ENCODE measurements at places on chromosomes 4 and X. TPM values are rescaled to one million over a fixed set of nuclear protein-coding genes. Genes with fewer than 3 reads are reported as not detected.

- no peak overlapping the region for H3K27ac ChIP-seq
- no peaks in the 10 kb centered on the region for H3K27me3 ChIP-seq
- DNase-seq: no peak
- H3K4me1 ChIP-seq: no peaks in the 10 kb centered on the region
- H3K36me3 ChIP-seq: peaks cover 47% of the 10 kb centered on the region
- no peak overlapping the region for H3K4me3 ChIP-seq
Measured at GRCh38 chr4:158710814-158711213, 12.4 kb downstream of the PPID start.

DNA sequence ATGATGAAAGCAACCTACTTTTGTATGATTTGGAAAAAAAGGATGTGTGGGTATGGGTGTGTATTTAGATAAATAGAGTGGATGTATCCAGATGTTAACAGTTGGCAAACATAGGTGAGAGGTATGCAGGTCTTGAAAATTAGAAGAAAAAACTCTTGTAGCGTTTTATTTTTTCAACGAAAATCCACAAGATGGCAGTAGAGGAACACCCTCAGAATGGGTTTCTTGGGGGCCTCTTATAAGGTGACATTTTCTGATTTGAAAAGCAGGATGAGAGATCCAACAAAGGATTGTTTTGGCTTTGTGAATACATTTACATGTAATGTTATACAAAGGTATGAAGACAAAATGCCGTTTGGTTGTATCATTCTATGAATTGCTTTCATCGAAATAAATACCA is 68.3 kb downstream of the FMR1NB start:
- no peaks in the 10 kb centered on the region for H3K4me1 ChIP-seq
- no peak for DNase-seq
- no peak overlapping the region for H3K4me3 ChIP-seq
- no peaks in the 10 kb centered on the region for H3K27me3 ChIP-seq
- H3K36me3 ChIP-seq: no peaks in the 10 kb centered on the region

- no peaks in the 10 kb centered on the region for H3K36me3 ChIP-seq
- peaks cover 6% of the 10 kb centered on the region for H3K27me3 ChIP-seq
- H3K4me1 ChIP-seq: peaks cover 34% of the 10 kb centered on the region
- no peak overlapping the region for H3K27ac ChIP-seq
- no peak overlapping the region for H3K4me3 ChIP-seq
Measured at GRCh38 chrX:10009741-10010140, 42.6 kb downstream of the CLDN34 start.

DNA sequence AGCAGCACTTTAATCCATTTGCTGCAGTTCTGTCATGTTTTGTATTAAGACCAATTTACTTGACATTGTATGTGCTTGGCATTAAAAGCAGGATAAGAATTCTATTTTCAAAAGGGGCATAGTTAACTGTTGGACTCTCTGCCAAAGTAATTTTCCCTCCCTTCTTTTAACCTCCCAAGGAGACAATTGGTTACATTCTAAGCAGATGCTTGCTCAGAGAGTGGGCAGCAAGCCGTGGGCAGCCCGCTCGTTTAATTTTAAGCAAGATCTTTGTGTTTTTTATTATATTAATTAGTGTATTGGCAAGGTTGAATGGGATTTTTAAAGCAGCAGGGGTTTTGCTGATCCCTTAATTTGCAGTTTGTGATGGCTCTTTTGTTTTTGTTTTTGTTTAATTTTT is 37.1 kb upstream of the KLHL8 start:
- no peak for DNase-seq
- no peaks in the 10 kb centered on the region for H3K36me3 ChIP-seq
- H3K27me3 ChIP-seq: no peaks in the 10 kb centered on the region
- no peak overlapping the region for H3K27ac ChIP-seq
- no peaks in the 10 kb centered on the region for H3K4me1 ChIP-seq

DNA sequence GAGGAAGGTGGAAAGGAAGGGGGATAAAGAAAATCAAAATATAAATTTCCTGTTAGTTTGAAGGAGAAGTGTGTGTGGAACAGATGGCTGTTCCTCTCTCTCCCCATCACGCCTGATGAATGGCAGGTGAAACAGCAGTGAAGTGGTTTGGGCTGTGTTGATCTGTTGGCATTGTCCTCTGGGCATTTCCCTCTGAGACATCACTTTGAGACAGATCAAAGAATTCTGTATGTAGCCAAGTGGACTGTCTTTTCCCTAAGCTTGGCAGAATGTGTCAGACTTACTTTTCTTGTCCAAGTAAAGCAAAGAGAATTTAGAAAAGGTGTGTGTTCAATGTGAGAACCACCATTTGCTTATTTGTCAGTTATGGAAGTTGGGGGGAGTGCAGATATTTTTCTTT is 47.5 kb downstream of the SEPTIN11 start:
- no peak overlapping the region for H3K4me3 ChIP-seq
- H3K27me3 ChIP-seq: no peaks in the 10 kb centered on the region

- no peak overlapping the region for H3K27ac ChIP-seq
- peaks cover 51% of the 10 kb centered on the region for H3K4me1 ChIP-seq
- no peak overlapping the region for H3K4me3 ChIP-seq
Measured at GRCh38 chrX:123993904-123994635, 32.6 kb downstream of the STAG2 start.

DNA sequence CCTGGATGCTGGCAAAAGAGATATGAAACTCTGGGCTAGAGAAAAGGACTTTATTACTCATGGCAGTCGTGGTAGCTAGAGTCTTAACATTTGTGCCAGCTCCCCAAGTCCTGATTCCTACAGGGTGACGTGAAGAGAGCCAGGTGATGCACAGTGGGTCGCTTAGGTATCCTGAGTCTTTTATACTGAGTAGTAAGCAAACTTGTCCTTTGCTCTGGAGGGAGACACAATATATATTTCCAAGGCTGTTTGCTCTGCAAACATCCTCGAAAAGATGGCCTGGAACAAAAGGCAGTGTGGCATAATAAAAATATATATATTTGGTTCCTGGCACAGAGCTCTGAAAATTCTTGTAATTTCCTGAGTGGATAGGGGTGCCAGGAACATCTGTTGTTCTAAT is 23.0 kb downstream of the ZNF81 start:
- no peak overlapping the region for H3K4me3 ChIP-seq
- H3K36me3 ChIP-seq: peaks cover 9% of the 10 kb centered on the region
- no peak overlapping the region for H3K27ac ChIP-seq
- DNase-seq: no peak
- no peaks in the 10 kb centered on the region for H3K27me3 ChIP-seq

DNA sequence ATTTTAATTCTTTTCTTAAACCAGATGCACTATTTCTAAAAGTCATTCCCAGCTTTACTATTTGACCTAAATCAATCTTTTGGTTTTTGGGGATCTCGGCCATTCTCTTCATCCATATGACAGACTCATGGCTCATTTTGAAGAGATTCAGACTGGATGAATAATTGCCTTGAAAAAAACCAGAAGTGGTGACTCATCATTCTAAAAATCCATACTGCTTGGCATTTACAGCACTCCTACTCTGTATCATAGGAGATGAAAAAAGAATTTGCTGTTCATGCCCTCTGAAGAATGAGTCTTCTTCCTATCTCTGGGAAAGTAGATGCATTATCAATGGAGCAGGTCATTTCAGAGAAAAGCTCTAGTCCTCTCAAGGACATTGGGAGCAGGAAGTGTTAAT is 220.5 kb upstream of the RPS6KA3 start:
- H3K4me3 ChIP-seq: no peak overlapping the region
- H3K27ac ChIP-seq: no peak overlapping the region
- H3K4me1 ChIP-seq: peaks cover 5% of the 10 kb centered on the region
- H3K36me3 ChIP-seq: no peaks in the 10 kb centered on the region
- H3K27me3 ChIP-seq: no peaks in the 10 kb centered on the region

GRCh38 chr4:89438102-89438831 is 130.7 kb upstream of the GPRIN3 start:
- H3K27me3 ChIP-seq: peaks cover 1% of the 10 kb centered on the region
- H3K4me3 ChIP-seq: no peak overlapping the region
- H3K27ac ChIP-seq: peak overlapping the region; percentile 49
- peaks cover 16% of the 10 kb centered on the region for H3K4me1 ChIP-seq
- no peaks in the 10 kb centered on the region for H3K36me3 ChIP-seq

GRCh38 chr4:135032670-135033069 is 831.1 kb upstream of the PABPC4L start:
- H3K4me1 ChIP-seq: no peaks in the 10 kb centered on the region
- no peaks in the 10 kb centered on the region for H3K36me3 ChIP-seq
- H3K27ac ChIP-seq: no peak overlapping the region
- H3K4me3 ChIP-seq: no peak overlapping the region

DNA sequence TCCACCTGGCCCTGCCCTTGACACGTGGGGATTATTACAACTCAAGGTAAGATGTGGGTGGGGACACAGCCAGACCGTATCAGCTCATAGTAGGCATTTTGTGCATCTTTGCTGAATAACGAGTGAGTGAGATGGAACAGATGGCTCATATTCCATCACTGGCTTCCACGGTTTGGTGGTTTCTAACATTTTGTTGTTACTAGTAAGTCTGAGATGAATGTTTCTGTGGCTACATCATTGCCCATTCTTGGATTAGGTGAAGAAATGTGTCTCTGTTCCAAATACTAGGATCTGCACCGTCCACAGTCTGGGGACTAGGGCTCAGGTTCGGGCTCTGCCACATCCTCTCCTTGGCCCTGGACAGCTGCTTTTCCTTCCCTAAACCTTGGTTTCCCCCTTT is 3.6 kb downstream of the ABLIM2 start:
- peak; percentile 24 for DNase-seq
- H3K4me1 ChIP-seq: peaks cover 16% of the 10 kb centered on the region
- no peak overlapping the region for H3K27ac ChIP-seq
- H3K4me3 ChIP-seq: no peak overlapping the region
- H3K27me3 ChIP-seq: peaks cover 5% of the 10 kb centered on the region
- H3K36me3 ChIP-seq: no peaks in the 10 kb centered on the region

DNA sequence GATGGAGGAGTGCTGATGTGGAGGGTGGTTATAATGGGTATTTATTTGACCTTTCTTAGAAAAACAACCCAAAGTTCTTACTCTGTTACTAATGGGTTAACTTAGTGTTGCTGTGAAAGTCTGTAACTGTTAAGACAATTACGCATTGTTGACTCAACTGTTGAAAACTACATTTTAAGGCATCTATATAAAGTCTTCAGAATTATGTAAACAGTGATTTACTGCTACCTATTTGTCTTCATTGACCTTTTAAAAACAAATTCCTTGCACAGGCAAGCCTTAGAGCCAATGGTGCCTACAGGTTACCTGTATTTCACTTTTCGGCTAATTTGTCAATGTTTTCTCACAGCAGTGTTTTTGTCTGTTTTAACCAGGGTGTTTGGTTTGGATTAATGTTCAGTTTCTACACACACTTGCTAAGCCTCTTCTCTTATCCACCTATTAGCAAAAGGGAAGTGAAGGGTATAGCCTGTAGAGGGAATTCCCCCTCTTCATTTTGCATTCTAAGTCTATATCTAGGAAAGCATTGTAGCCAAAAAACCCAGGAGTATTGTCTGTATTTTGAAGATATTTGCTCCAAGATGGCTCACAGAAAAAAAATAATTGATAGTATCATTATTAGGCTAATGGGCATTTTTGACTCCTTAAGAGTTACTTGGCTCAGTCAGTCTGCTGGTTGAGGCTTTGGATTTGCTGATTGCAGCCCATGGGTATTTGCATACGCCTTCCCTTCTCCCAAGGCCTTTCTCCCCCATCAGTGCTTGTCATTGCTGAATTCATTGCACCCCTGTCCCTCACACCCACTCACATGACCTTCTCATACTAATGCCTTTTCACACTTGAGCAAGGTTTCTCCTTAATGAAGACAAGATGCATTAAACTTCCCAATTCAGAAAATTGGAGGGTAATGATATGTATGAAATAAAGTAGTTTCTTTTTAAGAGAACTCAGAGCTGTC is 30.5 kb downstream of the AFF1 start:
- DNase-seq: no peak
- H3K4me1 ChIP-seq: peaks cover 26% of the 10 kb centered on the region
- H3K4me3 ChIP-seq: no peak overlapping the region
- no peaks in the 10 kb centered on the region for H3K27me3 ChIP-seq
- H3K27ac ChIP-seq: no peak overlapping the region
- H3K36me3 ChIP-seq: peaks cover 7% of the 10 kb centered on the region

- H3K36me3 ChIP-seq: no peaks in the 10 kb centered on the region
- no peak for DNase-seq
- no peak overlapping the region for H3K27ac ChIP-seq
- H3K27me3 ChIP-seq: no peaks in the 10 kb centered on the region
- no peak overlapping the region for H3K4me3 ChIP-seq
Measured at GRCh38 chr4:156073976-156074375, 120.3 kb upstream of the CTSO start.

DNA sequence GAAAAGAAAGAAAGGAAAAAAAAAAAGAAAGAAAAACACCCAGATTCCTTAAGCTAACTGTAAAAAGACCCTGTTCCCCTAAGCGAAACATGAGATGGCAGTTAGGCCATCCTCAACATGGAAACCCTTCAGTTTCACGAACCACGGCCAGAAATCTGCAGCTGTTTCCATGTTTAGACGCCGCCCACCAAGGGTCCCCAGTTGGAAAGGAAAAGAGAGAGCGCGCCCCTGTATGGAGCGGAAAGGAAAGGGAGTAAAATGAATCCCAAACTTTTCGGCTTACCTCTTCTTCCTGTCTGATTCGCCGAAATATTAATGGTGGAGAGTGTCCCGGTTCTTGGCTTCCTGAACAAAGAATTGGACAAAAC is 38.3 kb downstream of the MGARP start:
- no peak for DNase-seq
- no peaks in the 10 kb centered on the region for H3K27me3 ChIP-seq
- H3K36me3 ChIP-seq: no peaks in the 10 kb centered on the region
- peaks cover 2% of the 10 kb centered on the region for H3K4me1 ChIP-seq
- no peak overlapping the region for H3K4me3 ChIP-seq

DNA sequence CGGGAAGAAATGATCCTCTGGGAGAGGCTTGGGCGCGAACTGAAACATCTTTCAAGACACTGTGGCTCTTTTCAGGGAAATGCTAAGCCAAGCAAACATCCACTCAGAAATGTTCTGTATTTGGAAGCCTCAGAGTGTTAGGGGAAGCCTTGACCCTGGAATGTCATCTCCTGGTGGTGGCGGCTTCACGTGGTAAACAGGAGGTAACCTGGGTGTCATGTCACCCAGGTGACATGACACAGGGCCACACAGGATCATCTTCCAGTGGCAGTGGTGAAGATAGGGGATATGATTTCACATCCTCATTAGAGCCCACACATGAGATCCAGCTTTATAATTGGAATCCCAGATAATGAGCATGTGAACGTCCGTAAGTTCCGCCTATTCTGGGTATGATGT is 140.0 kb downstream of the TBL1X start:
- no peaks in the 10 kb centered on the region for H3K27me3 ChIP-seq
- no peaks in the 10 kb centered on the region for H3K4me1 ChIP-seq
- H3K4me3 ChIP-seq: no peak overlapping the region
- no peak for DNase-seq
- H3K27ac ChIP-seq: no peak overlapping the region

- H3K27me3 ChIP-seq: peaks cover 2% of the 10 kb centered on the region
- H3K4me1 ChIP-seq: peaks cover 6% of the 10 kb centered on the region
- H3K36me3 ChIP-seq: no peaks in the 10 kb centered on the region
- H3K27ac ChIP-seq: no peak overlapping the region
Measured at GRCh38 chr4:37762991-37763368, 63.5 kb upstream of the PGM2 start.

GRCh38 chr4:152970102-152970820 is 34.1 kb downstream of the FHDC1 start:
- no peak overlapping the region for H3K4me3 ChIP-seq
- H3K36me3 ChIP-seq: no peaks in the 10 kb centered on the region
- no peaks in the 10 kb centered on the region for H3K27me3 ChIP-seq
- DNase-seq: no peak

MAOB gene
- total RNA-seq: 0.27 TPM

SPRY1 gene
- 14.0 TPM for total RNA-seq

GIMD1 gene
- total RNA-seq: not detected

PAGE1 gene
- total RNA-seq: not detected

RBMXL3 gene
- total RNA-seq: not detected

OTUD4 gene
- total RNA-seq: 43.3 TPM

REPS2 gene
- total RNA-seq: not detected

CFAP299 gene
- not detected for total RNA-seq

MAB21L2 gene
- not detected for total RNA-seq

All from activated CD4-positive, alpha-beta memory T cell treated with anti-CD3 and anti-CD28 coated beads for 36 hours (primary cell).